ENCODE measurements at places on chromosomes 16 and 17.

DNA sequence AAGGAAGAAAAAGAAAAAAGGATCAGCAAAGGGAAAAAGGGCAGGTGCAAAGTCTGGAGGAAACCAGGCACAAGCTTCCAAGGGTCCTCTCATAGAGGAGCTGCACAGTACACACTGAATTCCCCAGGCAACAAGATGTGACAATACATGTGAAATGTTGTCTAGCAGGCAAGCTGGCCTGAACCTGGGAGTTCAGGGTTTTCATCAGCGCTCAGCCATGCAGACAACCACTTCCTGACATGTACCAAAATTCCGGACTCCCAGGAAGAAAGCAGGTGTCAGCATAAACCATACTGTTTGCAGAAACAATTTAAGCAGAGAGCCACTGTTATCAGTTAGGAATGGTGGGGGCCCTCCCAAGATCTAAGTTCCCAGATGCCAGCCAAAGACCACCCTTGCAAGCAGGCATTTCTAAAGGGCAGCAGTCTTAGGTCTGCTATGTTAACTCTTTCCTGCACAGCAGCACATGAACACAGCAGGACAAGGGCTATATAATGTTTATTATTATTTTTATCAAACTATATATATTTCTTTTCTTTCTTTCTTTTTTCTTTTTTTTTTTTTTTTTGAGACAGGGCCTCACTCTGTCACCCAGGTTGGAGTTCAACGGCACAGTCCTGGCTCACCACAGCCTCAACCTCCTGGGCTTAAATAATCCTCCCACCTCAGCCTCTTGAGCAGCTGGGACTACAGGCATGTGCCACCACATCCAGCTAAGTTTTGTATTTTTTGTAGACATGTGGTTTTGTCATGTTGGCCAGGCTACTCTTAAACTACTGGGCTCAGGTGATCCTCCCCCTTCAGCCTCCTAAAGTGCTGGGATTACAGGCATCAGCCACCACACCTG, 10.1 kb downstream of the TK2 start:
- no peak for DNase-seq

GRCh38 chr17:77011173-77012011, 129.4 kb upstream of the SEC14L1 start:
- DNase-seq, result no peak

DNA sequence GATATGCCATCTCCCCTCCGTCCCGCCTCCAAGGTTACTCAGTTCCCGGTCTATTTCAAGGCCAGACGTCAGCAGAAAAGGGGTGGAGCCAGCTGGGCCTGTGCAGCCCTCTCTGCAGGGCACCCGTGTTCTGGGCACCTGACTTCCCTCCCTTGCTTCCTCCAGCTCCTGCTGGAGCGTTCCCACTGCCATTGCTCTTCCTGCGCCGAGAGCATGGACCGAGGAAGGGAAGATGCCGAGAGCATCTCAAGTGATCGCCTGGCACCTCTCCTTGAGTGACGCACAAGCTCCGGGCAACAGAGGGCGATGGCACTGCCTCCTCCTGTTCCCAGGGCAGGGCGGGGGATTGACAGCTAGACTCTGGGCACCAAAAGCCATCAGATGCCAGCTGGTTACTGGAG, 29.4 kb upstream of the NAT9 start:
- DNase-seq, result no peak

DNA sequence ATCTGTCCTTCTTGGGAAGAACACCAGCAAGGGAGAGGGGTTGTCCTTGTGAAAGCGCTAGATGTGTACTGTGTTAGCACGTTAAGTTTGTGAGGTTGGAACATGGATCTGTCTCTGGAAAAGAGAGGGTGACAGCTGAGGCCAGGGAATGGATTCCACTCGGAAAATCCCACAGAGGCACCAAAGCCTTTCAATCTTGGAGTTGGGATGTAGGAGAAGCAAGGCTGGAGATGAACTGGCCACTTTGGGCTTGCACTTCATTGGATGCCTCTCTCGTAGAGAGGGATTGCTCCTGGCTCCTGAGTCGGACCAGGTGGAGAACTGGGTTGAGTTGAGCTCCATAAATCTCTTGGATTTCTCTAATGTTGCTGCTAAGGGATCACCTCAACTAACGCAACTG, 67.2 kb downstream of the CCDC182 start:
- no peak for DNase-seq

DNA sequence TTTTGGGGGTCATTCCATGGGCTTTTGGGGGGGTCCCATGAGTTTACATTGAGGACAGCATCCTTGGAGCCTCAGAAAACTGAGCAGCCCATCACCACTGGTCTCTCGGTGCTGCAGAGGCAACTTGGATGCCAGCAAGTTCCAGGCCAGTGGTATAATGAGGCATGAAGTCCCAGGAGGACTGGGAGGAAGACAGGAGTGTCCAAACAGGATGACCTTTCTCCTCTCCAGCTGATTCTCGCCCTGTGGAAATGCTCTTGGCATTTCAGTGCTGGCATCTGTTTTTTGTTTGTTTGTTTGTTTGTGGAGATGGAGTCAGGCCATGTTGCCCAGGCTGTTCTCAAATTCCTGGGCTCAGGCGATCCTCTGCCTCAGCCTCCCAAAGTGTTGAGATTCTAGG, 347.6 kb downstream of the SNX29 start:
- no peak for DNase-seq

GRCh38 chr16:79097771-79098170, 502.8 kb downstream of the MAF start:
- no peak for DNase-seq

DNA sequence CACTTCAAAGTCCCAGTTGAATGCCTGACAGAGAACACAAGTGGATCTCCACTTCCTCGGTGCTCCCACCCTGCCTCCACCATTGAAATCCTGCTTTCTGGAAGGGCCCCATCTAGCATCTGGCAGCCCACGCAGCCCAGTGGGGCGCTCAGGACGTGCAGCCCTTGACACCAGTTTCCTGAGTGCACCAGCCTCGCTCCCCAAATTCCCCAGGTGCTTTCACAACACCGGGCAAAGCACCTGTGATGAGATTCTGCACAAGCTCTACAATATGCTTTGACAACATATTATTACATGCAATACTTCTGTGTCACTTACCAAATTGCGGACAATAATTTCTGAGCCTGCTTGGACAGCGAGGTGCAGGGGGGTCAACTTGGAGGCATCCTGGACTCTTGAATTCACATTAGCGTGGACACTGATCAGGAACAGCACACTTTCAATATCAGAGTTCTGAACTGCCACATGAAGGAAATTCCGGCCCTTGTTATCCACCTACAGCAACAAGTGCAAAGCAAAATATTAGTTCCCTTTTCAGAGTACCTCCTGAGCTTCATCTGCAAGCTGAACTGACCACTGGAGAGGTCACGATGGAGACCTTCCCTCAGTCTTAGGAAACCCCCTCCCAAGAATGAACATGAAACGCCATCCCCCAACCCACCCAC, 33.9 kb downstream of the CYB5D2 start:
- no peak for DNase-seq

GRCh38 chr17:4796552-4796920, 572 bp downstream of the PSMB6 start:
- DNase-seq, result no peak

- peak; percentile 67 for DNase-seq
Observed at GRCh38 chr17:2215616-2216364, 87.8 kb downstream of the SMG6 start.

DNA sequence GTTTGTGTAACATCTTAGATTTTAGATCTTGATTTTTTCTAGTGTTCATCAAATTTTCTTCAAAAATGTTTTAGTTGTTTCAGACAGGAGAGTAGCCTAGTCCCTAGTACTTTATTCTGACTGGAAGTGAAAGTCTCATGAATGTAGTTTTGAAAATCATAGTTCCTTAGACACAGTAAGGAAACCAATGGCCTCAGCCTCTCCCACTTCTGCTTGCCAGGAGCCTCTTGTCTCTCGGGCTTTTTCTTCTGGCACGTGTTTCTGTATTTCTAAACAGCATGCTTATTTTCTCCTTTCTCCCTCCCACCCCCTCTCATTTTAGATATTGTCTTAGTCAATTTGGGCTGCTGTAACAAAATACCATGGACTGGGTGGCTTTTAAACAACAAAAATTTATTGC, 9.8 kb downstream of the SLFN5 start:
- no peak for DNase-seq

- DNase-seq, result no peak
Observed at GRCh38 chr16:84841787-84842300, 22.1 kb downstream of the CRISPLD2 start.

- no peak for DNase-seq
Observed at GRCh38 chr16:7703672-7704071, 371.0 kb downstream of the RBFOX1 start.

DNA sequence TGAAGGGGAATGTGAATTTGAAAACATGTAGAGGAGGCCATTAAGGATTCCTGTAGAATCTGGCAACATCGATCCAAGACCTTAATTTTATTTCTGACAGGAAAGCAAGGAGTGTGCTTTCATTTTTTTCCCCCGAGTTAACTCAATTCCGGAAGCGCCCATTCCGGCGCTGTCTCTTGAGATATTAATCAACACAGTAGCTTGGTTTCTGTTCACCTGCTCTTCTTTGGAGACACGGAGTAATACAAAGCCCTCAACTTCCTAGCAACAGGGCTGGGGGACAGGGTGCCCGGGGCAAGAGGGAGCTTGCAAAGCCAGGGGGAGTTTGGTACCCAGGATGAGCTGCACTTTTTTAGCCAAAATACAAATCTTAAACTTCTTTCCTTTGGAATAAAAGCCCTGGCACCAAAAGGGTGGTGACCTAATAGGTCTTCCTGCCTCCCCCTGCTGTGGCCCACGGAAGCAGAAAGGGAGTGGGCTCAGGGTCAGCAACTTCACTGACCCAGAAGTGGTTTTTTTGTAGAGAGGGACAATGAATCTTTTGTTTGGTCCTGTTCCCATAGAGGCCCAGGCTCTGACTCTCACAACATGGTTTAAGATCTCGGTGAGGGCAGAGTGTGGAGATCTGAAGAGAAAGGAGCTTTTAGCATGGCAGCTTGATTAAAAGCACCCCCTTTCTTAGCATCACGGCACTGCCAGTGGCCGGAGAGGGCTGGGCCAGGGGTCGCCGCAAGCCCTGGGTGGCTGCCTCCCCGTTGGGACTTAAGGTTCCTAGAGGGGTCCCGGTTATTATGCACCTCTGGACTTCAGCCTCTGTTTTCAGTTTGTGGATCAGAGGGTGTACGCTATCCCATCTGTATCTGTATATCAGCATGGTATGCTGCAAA, 207.3 kb downstream of the CCDC182 start:
- no peak for DNase-seq

DNA sequence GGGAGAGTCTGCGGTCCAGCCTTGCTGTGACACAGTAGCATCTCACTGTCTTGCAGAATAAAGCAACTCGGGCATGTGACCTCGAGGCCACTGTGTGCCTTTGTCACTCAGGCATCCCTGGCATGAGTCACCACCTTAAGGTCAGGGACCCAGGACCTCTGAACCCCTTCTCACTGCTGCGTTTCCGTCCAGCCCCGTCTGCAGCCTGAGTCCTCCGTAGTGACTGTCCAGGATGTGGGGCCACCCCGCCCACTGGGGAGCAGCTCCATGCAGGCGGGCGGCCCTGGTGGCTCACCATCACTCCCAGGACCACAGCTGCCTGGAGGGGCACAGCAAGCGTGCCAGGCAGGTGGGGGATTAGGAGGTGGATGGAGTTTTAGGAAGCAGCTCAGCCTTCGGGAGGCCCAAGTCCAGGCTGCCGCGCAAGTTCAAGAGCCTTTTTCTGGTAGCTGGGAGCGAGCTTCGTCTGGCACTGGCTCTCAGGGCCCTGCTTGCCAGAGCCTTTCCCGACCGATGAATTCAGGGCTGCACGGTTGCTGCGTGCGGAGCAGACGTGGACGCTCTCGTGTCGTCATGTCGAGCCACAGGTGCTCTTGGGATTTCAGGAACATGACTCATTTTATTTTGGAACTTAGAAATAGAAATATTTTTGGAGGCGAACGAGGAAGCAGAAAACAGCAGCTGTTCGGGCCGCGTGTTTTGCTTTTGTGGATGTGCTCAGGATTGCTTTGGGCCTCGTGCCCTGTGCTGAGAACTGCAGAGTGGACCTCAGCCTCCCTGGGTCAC, 16.8 kb downstream of the KCTD5 start:
- DNase-seq, result no peak

GRCh38 chr17:17405673-17406072, 71.1 kb upstream of the MED9 start:
- no peak for DNase-seq

- no peak for DNase-seq
Observed at GRCh38 chr17:43952724-43953666, 745 bp downstream of the PYY start.

- no peak for DNase-seq
Observed at GRCh38 chr16:56614549-56614991, 6.2 kb downstream of the MT2A start.

DNA sequence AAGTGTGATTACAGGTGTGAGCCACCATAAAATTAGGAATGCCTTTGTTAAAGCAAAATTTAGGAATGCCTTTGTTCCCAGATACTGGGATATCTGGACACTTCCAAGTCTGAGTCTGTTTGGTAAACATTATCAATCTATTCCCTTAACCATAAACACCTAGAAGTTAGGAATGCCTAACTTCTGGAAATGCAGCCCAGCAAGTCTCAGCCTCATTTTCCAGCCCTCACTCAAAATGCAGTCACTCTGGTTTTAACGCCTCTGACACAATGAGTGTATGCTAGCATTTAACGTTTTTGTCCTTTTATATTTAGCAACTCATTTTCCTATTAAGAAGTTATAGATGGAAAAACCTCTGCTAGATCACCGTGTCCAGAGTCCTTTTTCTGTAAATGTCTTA, 34.4 kb upstream of the HAS3 start:
- no peak for DNase-seq

DNA sequence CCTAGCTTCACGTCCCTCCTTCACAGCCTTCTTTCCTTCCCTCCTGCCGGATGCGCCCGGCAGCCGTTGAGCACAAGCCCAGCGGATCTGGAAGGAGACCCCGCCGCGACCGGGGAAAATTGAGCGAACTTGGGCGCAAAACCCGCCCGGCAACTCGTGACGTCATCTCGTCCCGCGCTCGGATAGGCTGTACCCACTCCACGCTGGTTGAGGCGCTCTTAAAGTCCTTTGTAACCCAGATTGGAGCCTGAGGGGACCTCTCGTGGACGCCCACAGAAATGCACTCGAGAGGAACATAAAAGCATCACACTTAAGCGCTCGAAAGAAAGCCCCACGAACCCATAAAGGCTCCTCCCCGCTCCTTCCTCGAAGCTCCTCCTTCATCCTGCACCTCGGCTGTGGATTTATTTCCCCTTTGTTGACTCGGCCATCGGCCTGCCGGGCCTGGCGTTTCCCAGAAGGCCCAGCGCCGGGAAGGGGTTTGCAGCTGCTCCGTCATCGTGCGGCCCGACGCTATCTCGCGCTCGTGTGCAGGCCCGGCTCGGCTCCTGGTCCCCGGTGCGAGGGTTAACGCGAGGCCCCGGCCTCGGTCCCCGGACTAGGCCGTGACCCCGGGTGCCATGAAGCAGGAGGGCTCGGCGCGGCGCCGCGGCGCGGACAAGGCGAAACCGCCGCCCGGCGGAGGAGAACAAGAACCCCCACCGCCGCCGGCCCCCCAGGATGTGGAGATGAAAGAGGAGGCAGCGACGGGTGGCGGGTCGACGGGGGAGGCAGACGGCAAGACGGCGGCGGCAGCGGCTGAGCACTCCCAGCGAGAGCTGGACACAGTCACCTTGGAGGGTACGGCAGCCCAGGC, at the start of gene PSMD3:
Gene PSMD3, plus strand, starts transcription at position 457 of the 856 bp plus-strand sequence. Its CDS starts 164 bp downstream, at position 621.
- DNase-seq, result peak; percentile 99

GRCh38 chr17:79921411-79922115, 82.3 kb upstream of the CBX4 start:
- DNase-seq, result no peak
